ENCODE measurements at places on chromosomes 4 and X.

- DNase-seq: no peak
Observed at GRCh38 chr4:48027653-48028052, 11.1 kb downstream of the NIPAL1 start.

DNA sequence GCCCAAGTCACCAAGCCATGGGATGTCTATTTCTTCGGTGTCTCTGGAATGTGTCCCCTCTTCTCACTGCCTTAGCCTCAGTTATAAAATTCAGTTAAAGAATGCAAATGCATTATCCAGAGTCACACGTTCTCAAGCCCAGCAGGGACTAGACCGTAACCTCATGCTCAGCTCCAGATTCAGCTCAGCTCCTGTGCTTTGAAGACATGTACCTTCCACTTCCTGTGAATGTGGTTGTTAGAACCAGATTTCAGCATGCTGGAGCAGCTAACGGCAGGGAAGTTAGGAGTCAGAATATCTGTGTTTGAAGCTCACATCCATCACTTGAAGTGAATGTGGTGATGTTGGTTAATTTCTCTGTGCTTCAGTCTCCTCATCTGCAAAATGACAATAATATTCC, 26.7 kb downstream of the GEMIN8 start:
- no peak for DNase-seq

DNA sequence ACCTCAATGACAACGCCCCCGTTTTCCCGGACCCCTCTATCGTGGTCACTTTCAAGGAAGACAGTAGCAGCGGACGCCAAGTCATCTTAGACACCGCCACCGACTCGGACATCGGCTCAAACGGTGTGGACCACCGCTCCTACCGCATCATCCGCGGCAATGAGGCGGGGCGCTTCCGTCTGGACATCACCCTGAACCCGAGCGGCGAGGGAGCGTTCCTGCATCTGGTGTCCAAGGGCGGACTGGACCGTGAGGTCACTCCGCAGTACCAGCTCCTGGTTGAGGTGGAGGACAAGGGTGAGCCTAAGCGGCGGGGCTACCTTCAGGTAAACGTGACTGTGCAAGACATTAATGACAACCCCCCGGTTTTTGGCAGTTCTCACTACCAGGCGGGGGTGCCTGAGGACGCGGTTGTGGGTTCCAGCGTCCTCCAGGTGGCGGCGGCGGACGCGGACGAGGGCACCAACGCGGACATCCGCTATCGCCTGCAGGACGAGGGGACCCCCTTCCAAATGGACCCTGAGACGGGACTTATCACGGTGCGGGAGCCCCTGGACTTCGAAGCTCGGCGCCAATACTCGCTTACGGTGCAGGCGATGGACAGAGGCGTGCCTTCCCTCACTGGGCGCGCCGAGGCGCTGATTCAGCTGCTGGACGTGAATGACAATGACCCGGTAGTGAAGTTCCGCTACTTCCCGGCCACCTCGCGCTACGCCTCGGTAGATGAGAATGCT, 2.2 kb downstream of the FAT4 start:
- DNase-seq: peak; percentile 30

DNA sequence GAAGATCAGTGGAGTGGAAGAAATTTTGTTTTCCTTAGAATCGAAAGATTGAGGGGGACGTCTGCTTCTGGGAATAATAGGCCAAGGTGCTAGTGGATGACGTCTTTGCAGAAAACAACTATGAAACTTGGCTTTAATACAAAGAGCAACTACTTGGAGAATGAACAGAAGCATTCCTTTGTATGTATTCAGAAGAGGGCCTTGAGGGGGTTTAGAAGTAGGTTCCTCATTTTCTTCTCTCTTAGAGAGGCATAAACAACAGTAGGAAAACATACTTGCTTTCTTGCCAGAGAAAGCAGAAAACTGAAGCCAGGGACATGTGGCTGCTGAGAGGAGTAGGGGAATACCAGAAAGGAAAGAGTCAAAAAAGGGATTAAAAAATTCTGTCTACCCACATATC, 167.8 kb downstream of the ZNF330 start:
- peak; percentile 95 for DNase-seq

- DNase-seq: peak; percentile 97
Observed at GRCh38 chr4:140296335-140297220, 76.9 kb upstream of the SCOC start.

GRCh38 chr4:94814237-94814636, 56.5 kb downstream of the BMPR1B start:
- peak; percentile 29 for DNase-seq

DNA sequence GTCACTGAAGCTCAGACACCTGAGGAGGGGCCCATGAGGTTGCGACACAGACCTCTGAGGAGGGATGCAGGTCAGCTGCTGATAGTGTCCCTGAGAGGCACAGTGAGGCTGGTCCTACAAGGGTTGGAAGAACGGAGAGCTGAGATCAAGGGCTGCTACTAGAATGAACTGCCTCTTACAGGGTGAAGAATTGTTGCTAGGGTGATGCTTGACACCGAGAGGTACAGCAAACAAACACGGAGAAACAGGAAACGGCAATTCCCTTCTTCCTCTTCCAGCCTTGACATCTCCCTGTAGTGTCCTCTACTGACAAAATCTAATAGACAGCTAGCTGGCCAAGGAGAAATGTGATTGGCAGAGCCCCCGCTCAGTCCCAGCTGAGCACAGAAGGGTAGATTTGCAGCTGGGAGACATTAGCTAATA, 11.8 kb upstream of the HPGDS start:
- DNase-seq: no peak

GRCh38 chr4:122681568-122681967, 50.9 kb upstream of the BBS12 start:
- no peak for DNase-seq

DNA sequence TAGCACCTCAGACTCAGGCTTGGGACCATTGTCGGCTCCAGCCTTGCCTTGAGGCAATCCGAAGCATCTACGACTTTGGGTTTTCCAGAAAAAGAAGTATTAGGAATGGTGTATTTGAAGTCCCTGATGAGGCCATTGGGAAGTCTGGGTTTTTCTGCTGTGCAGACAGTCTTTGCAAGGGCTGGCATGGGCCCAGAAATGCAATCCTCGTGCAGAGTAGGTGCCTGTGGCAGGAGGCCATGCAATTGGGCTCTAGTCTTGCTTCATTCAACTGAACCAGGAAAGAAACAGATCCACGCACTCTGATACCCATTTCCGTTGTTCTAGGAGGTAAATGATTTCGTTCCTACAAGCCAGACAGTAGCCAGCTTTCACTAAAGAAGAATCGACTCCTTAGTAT, 12.4 kb downstream of the ZFP92 start:
- peak; percentile 12 for DNase-seq

DNA sequence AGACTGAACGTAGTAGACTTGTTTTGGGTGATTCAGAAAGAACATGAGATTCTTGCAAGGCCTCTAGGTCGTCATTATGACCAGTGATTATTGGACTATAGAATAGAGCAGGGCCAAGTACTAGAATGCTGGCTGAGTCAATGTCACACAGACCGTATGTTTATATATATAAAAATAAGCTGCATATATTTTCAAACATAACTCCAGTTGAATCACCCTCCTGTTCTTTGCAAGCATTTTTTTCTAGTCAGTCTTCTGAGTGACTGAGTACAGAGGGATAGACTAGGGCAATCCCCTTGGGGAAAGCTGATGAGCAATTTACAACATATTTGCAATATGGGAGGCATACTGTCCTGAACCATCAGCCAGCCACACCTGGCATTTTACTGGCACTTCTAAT, 48.4 kb upstream of the PRPS1 start:
- peak; percentile 28 for DNase-seq

- no peak for DNase-seq
Observed at GRCh38 chrX:138964501-138964900, 253.0 kb upstream of the FGF13 start.

DNA sequence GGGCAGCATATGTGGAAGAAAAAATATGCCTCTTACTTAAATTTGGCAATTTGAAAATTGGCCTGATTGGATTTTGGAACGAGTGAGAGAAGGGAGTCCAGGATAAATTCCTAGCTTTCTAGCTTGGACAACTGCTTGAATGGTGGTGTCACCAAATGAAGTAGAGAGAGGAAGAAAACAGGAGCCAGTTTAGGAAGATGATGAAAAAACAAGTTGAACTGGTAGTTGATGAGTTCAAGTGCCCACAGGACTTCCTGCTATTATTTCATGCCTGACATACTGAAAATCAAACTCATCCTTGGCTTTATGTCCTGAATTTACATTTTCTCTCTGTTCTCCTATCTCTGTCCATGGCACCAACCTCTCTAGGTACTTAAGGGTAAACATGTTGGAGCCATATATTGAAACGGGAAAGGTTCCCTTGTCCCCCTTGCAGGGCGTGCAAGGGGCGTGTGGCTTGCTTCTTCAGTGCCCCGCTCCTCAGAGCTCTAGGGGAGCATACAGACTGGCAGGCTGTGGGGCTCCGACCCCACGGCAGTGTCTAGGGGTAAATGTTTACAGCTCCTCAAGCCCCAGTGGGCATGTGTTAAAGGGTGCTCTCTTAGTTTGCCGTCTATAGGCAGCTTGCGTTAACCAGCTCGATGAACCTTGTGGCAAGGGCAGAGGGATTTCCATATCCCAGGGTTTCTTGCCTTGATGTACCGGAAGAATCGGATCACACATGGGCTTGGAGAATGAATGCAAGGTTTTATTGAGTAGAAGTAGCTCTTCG, 250.7 kb upstream of the PGRMC2 start:
- DNase-seq: no peak

Measured in AG10803 (cell line).